ENCODE measurements at places on chromosomes 5 and 9.

DNA sequence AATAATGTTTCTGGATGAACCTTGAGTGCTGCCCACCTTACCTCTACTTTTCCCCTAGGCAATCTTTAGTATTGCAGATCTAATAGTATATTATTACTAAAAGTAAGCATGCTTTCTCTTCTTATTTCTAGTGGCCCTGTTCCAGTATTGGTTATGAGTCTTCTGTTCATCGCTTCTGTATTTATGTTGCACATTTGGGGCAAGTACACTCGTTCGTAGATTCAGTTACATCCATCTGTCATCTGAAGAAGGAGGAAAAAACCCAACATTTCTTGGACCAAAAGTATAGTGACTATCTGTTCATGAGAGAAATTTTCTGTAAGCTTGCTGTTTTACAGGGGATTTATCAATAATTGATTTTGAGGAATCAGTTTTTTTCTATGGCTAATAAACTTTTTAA, 8.1 kb downstream of the SEC61B start:
- no peak for DNase-seq

- DNase-seq = no peak
Measured at GRCh38 chr9:96852676-96853075, 1.6 kb downstream of the ZNF782 start.

- DNase-seq = no peak
Measured at GRCh38 chr5:147177125-147177840, 57.5 kb upstream of the STK32A start.

GRCh38 chr9:37405764-37406380, 16.6 kb upstream of the GRHPR start:
- no peak for DNase-seq

GRCh38 chr9:120443976-120444375, 136.0 kb downstream of the CDK5RAP2 start:
- DNase-seq = no peak
